ENCODE measurements at places on chromosomes 7 and 10.

DNA sequence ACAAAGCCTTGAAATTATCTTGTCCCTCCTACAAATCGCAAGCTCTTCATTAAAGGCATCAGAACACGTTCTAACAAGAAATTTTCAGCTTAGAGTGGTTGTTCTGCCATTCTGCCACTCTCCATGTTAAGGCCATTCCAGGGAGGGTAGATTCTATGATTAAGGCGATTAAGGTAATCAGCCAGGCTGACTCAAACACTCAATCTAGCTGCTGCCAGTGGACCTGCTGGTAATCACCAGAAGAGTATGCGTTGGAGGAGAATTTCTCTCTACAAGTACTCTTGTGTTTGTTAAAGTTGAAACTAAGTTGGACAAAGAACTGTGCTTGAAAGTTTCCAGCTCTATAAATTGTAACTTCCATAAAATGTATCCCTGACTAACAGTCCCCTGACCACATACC lies 149.2 kb upstream of the COL1A2 start:
- DNase-seq: no peak

DNA sequence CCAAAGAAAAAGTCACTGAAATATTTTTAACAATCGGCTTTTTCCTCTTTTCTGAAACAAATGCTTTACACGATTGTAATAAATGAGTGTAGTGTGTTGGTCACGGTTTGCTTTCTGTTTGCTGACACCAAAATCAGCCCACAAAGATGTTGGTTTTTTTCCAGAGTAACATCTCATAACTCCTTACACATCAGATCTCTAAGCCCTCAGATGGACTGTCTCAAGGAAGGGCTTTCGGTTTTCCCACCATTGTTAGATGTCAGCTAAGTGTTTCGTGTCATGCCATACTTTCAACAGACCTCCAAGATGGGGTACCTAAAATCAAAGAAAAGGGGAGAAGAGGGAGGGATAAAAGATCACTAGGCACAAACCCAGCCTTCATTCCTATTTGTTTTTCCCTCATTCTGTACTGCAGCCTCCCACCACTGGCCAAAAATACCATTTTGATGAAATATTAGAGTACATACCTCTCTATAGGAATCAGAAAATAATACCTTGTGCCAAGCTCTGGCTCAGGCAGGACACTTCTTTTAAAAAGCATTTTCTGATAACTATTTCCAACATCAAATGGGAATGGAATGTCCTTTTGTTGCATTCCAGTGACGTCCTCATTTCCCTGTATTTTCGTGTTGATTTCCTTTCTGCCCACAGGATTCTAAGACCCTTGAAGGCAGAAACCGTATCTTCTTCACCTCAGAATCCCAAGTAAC lies 159.1 kb downstream of the DGKI start:
- no peak for DNase-seq

- DNase-seq: no peak
These were observed 1397.6 kb downstream of the GATA3 start for GRCh38 chr10:9452056-9452455.

DNA sequence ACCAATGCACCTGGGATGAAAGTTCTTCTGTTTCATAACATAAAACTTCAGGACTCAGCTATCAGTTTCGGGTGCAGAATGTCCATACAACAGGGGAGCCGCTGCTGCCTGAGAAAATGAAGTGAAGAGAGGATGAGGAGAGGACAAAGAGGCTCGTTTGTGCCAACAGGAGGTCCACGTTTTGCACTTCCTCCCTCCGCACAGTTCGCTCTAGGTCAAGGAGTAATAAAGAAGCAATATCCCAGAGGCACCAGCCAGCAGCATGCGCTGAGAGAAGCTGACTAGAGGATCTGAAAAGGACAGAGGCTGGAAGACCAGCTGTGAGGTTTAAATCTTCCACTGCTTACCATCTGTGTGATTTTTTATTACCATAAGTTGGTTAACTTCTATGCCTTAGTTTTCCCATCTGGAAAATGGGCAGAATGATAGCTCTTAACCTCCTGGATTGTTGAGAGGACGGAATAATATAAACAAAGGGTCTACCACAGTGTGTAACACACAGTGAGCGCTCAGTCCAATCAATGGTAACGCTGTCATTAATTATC lies 709 bp downstream of the GPAM start:
- no peak for DNase-seq

GRCh38 chr7:123823898-123824753 lies 20.8 kb upstream of the HYAL4 start:
- no peak for DNase-seq

DNA sequence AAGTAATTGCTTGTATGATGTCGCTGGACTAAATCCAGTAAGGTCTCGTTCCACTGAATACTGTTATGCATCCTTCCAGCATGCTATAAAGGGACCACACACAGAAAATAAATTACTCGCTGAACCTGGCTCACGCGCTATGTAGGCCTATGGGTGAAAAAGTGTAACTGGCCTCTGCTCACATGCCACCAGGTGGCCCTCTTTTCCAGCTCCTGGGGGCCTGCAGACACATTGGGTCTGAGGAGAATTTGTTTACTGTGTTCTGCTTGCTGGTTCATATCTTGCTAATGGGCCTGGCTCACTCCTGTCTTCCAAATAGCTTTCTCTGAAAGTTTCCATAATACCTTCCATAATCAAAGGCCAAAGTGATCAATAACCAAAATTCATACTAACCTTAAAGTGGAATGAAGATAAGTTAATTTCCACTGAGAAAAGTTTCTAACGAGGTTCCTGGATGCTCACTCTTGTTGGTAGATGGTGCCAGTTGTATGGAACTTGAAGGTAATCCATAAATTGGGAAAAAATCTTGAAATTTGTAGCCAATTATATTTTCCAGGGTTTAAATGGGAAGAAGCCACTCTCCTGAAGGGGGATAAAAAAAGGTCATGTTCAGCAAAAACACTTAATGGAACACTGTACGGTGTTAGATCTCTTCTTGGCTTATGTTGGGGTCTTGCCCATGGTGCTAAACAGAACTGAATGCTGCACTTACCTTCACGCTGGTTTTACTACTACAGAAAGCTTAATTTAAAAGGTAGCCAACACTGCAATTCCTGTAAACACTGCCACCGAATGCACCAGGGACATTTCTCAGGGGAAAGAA lies 27.0 kb upstream of the ZPBP start:
- DNase-seq: peak; percentile 5

DNA sequence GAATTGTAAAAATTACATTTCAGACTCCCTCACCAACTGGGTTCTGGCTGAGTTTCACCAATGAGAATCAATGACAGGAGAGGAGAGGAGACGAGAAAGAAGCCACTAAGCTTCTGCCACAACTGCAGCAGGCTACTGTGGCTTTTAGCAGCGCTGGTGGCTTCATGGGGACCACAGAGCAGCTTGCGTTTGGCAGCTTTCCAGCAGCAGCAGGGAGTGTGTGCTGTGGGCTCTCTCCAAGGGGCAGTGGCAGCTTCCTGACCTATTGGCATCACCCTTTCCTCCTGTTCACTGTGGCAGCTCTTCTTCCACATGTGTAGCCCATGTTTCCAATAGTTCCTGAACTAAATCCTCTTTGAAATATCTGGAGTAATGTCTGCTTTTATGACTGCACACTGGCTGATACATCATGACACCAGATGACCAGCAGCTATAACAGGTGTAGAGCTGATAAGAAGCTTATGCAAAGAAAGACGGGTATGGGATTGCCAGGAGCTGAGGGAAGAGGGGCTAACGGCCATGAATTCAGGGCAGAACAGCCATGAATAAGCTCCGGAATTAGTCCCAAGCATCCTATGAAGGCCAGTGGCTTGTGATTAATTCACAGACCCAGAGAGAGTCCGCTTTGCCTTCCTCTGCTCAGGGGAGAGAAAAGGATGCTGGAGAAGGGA lies 46.8 kb downstream of the KCNH2 start:
- no peak for DNase-seq

DNA sequence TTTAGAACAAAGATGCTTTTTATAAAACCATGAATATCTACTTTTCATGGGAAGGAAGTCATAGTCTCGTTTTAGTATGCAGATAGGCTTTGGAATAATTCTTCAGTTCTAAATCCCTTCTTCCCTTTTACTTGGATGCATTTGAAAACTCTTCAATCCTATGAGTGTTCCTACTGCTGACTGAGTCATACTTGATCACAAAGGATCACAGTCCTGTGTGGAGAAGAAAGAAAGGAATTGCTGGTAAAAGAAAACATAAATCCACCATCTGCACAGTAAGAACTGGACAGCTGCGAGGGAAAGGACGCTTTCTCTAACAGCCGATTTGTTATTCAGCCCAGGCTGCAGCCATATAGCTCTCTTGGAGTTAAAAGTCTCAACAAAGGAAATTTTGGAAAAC lies 209.9 kb downstream of the SEMA3E start:
- DNase-seq: no peak

- DNase-seq: no peak
These were observed 145.3 kb downstream of the CELF2 start for GRCh38 chr10:11162828-11163599.
